Activated CD4-positive, alpha-beta T cell treated with anti-CD3 and anti-CD28 coated beads, Interleukin-2, amount 50 U/mL, for 48 hours (primary cell): ENCODE measurements at places on chromosomes 16 and 17.

DNA sequence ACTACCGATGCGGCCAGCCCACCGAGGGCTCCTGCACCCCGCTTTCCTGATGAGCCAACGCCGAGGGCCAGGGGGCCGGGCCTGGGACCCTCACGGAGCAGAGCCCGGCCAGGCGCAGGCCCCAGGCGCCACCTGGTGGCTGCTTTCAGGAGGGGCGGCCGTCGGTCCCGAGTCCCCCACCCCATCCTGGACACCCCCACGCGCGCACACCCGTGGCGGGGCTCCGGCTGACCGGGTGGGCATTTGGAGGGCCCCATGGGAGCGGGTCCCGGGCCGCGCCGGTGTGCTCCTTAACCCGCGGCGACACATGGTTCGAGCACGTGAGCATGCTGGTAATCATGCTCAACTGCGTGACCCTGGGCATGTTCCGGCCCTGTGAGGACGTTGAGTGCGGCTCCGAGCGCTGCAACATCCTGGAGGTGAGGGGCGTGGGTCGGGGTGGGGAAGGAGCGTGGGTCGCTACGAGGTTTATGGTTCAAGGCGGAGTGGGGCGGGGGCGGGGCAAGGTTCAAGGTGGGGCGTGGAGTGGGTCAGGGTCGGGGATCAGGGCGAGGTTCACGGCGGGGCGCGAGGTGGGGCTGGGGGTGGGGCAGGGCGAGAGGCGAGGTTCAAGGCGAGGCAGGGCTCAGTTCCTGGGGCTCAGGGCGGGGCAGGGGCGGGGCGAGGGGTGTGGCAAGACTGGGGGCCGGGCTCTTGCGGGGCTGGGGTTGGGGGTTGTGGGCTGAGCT lies 30.2 kb downstream of the TPSG1 start:
- peak; percentile 7 for DNase-seq

DNA sequence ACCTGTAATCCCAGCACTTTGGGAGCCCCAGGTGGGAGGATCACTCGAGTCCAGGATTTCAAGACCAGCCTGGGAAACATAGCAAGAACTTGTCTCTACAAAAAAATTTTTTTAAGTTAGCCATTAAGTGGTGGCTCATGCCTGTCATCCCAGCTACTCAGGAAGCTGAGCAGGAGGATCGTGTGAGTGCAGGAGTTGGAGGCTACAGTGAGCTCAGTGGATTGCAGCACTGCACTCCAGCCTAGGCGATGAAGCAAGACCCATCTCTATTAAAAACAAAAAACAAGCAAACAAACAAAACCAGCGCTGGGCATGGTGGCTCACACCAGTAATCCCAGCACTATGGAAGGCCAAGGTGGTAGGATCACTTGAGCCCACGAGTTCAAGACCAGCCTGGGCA lies 38.0 kb downstream of the HEATR3 start:
- no peak for DNase-seq

DNA sequence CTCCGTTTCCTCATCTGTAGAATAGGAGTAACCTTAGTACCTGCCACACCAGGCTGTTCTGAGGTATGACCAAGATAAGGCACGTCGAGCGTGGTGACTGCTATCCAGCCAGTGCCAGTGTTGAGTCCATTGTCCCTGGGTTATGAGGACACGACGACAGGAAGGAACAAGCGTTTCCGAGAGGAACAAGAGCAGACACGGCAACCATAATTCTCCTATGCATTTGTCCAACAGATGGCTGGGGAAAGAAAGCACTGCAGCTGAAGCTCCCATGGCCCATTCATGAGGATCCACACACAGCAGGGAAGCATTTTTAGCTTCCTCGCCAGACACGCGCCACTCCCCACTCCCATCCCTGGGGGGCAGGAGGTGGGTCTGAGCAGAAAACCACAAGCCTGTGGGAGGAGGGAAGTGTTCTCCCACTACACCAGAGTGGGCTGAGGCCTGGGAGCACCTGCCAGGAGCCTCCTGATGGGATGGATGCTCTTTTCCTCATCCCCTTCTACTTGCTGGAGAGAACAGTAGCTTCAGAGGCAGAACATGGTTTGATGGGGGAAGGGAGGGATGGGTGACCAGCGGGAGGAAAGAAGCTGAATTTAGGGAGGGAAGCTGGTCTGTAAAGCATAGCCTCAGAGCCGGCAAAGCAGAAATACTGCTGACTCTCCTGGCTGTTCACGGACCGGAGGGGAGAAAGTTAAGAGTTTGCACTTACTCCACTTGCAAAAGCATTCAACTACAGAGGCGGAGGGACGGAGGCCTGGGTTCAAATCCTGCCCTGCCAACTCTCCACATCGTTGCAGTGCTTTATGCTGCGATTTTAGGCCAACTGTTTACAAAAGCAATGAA lies 2.7 kb downstream of the COTL1 start:
- DNase-seq = no peak

- DNase-seq = no peak
These were observed 16.1 kb upstream of the GSDMA start for GRCh38 chr17:39946551-39947330.

GRCh38 chr17:372157-373152 lies 19.8 kb upstream of the RPH3AL start:
- no peak for DNase-seq

- no peak for DNase-seq
These were observed 9.4 kb upstream of the MYLK3 start for GRCh38 chr16:46757339-46758050.

GRCh38 chr17:1638171-1638590 lies 7.4 kb downstream of the SCARF1 start:
- no peak for DNase-seq

GRCh38 chr16:89860747-89861304 lies 12.6 kb upstream of the TCF25 start:
- peak; percentile 80 for DNase-seq

DNA sequence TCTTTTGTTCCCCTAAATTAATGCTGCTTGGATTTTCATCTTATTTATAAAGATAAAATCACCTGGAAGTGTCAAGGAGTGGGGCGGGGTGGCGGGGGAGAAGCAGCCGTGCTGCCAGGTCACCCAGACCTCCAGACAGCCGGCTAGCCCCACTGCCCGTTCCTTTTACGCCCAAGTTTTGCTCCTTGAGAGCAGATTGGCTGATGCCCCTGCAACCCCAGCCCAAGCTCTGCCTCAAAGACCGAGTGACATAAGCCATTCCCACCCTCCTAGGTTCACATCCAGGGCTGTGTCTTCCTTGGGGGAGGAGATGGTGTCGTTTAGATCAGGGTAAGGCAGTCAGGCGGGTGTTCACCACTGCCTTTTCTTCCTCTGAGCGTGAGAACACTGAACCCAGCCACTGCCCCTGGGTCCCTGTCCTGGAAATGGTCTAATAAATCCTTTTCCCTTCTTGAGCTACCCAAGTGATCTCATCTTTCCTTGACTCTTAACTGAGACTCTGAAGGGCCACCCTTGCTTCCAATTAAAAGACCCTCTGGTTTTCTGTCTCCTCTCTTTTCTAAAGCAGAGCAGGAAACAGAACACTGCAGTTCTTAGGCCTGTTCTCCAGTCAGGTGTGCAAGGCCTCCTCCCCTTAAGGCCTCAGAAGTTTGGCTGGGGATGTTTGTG lies 5.7 kb downstream of the PDF start:
- DNase-seq = no peak

DNA sequence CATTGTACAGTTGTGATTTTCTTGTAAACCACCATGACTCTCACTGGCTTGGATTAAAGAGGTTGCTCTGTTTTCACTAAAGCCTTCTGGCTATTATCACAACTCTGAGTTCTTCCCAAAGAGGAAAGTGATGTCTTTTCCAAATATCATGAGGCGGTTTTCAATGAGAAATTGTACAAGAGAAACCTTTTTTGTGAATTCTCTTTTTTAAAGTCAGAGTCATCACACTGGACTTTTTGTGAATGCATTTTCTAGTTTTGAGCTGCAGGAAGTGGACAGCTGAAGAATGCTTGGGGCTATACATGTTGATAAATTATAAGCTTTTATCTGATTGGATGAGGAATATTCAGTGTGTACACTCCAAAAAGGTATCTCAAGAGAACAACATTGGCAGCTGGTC lies 100.2 kb downstream of the PHKB start:
- DNase-seq = no peak

- DNase-seq = peak; percentile 81
These were observed 80.9 kb downstream of the ARHGAP23 start for GRCh38 chr17:38508954-38509771.

GRCh38 chr17:60188759-60189158 lies 39.0 kb downstream of the CA4 start:
- no peak for DNase-seq

- DNase-seq = peak; percentile 41
These were observed 9.2 kb downstream of the FMNL1 start for GRCh38 chr17:45230787-45231480.

DNA sequence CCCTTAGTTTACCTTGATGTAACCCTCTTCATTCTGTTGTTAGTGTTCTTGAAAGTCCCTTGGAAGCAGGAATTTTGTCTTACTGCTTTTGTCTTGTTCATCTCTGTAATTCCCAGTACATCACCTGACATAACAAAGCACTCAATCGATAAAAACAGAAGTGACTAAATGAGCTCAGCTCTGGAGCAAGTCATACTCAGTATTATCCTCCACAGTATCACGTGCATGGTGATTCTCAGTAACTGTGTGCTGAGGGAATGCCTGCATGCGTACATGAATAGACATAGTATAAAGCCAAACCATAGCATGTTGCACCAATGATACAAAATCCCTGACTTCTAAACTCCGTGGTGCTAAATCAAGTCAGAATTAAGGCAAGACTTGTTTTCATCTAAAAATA lies 7.2 kb downstream of the KRT38 start:
- no peak for DNase-seq

DNA sequence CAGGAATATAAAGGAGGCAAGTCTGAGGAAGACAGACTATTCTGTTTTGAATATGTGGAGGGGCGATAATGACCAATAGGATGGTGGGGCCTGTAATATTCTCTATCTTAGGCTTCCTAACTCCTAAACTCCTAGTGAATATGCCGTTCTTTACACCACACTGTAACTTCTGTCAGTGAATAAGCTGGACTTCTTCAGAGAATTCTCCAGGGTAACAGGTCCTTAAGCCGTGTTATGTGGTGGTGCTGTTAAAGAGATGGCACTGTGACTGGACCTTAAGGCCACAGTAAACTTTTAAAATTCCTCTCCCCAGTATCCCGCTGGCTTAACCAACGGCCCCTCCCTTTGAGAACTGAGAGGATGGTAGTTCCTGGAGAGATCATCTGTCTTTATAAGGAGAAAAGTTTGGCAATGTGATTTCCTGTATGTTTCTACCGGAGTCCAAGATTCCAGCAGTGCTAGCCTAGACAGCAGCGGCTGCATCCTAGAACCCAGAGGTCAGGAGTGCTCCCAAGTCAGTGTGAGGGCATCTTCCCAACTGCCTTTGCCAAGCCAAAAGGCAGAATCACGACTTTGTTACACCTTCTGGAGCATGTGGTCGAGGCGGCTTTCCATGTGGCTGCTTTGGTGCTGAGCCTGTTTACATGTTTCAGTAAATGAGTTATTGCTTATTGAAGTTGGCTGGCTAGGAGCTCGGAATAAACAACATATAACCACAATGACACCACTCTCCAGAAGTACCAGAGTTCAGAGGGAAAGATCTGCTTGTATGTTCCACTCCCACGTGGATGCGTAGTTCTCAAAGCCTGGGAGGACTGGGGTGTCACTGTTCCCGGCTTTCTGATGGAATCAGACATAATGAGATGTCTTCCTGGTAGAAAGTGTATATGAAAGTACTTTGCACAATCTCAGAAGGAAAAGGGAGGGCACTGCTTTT lies 41.0 kb downstream of the TUBD1 start:
- DNase-seq = no peak

DNA sequence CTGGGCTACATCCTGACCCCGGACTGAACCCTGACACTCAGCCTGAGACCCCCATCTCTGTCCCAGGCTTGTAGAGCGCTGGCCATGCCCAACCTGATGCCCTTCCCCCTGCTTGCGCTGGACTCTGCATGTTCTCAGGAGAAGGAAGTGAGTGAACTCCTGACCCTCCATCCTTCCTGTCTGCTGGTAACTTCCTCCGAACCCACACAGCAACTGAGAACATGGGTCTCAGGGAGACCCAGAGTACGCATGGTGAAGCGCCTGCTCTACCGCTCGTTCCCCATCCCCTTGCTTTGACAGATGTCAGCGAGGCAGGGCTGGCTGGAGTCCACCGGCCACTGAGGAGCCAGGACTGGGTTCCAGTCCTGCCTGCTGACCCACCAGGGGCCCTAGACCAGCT lies 6.1 kb downstream of the CAMKK1 start:
- no peak for DNase-seq

GRCh38 chr17:1390432-1391367 lies 9.3 kb downstream of the YWHAE start:
- no peak for DNase-seq

GRCh38 chr17:34711646-34712045 lies 132.3 kb downstream of the TMEM132E start:
- DNase-seq = no peak
